T-helper 2 cell (primary cell): ENCODE measurements at places on chromosomes 13 and 19.

DNA sequence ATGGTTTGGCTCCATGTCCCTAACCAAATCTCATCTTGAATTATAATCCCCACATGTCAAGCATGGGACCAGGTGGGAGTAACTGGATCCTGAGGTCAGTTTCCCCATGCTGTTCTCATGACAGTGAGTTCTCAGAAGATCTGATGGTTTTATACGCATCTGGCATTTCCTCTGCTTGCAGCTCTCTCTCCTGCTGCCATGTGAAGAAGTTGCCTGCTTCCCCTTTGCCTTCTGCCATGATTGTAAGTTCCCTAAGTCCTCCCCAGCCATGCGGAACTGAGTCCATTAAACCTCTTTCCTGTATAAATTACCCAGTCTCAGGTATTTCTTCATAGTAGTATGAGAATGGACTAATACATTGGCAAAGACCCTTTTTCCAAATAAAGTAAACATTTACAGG is 96.8 kb downstream of the TSHZ3 start:
- DNase-seq, result no peak

- no peak for DNase-seq
These were observed 6.8 kb downstream of the ITPKC start for GRCh38 chr19:40723661-40724254.

- no peak for DNase-seq
These were observed 56.5 kb downstream of the VAV1 start for GRCh38 chr19:6828698-6829633.

- no peak for DNase-seq
These were observed 15.3 kb downstream of the NACC1 start for GRCh38 chr19:13133241-13133870.

DNA sequence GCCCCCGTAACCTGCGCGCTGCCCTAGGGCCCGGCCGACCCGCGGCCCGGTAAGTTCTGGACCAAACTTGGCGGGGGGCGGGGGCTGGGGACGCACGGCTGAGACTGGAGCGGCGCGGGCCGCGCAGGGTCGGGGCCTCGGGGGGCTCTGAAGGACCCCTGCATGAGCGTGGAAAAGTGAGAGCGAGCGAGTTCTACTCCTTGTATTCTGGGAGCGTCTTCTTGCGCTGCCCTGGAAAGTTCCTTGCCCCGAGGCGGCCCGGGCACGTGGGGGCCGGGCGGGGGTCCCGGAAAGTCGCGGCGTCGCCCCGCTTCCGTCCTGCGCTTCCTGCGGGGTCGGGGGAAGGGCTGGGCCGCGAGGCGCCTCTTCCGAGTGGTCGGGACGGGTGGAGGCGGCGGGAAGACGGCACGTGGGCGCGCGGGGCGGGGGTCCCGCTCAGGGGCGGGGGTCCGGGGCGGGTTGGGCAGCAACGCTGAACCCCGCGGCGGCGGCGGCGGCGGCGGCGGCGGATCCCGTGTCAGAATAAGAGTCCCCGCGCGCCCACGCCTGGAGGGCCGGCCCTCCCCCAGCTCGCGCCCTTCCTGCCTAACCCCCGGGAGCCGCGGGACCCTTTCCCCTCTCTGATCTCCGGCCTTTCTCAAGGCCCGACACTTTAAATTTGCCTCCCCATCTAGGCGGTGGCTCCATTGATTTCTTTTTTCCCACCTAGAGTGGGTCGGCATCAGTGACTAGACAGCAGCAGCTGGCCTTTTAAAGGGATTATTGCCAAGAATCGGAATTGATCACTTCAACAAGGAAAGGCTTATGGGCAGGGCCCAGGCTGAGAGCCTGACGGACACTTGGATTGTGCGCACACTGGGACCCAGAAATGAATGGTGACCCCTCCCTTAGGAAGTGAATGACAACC is 749 bp downstream of the GATAD2A start:
- peak; percentile 32 for DNase-seq

GRCh38 chr19:10796653-10797052 is 39.4 kb downstream of the TMED1 start:
- no peak for DNase-seq

- DNase-seq, result no peak
These were observed 27.3 kb downstream of the MYCBP2 start for GRCh38 chr13:77299587-77299986.

GRCh38 chr13:90201676-90202460 is 1145.6 kb upstream of the MIR17HG start:
- DNase-seq, result no peak

- no peak for DNase-seq
These were observed 12.8 kb upstream of the MADCAM1 start for GRCh38 chr19:483332-484072.

DNA sequence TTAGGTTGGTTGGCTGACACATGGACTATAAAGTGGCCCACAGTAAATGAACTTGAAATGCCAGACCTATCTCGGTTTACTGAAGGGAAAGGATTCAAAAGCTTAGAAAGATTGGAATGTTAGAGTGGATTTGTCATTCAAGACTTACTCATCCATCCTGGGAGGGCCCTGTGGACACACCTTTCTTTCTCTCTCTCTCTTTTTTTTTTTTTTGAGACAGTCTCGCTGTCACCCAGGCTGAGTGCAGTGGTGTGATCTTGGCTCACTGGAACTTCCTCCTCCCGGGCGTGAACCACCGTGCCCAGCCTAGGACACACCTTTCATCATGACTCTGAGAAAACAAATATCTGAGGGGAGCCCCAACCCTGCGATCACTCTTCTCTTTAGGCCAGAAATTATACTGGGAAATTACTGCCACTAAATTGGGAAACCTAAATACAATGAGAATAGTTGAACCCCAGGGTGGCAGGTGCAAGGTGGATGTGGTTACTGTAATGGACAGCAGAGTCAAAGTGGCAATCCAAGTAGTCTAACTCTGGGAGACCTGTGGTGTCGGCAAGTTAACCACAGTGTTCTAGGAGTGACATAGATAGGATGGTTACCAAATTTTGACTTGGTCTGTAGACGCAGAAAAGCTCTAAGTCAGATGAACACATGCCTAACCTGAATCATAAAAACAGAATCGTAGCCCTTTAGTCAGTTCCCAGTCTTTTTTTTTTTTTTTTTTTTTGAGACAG is 47.1 kb upstream of the ZMYM5 start:
- DNase-seq, result peak; percentile 2

DNA sequence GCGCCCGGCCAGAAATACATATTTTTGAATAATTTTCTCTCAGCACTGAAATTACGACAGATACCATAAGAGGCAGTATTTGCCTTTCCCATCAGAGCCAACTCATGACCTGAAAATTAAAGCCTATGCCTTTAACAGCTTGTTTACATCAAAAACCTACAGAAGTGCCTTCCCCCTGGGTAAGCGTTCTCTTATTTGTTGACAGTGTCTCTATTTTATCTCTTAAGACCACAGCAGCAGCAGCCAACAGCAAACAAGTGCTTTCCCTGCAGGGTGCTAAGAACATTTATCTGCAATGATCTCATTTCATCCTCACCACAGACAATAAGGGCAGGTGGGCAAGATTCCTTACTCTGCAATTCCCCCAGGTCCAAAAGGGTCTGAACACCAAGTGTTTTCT is 6.0 kb downstream of the AKAP8L start:
- no peak for DNase-seq

GRCh38 chr13:100838387-100838786 is 163.8 kb upstream of the TMTC4 start:
- no peak for DNase-seq

GRCh38 chr13:109764470-109765291 is 21.7 kb downstream of the IRS2 start:
- peak; percentile 83 for DNase-seq
